ENCODE measurements at places on chromosomes 4 and X. TPM values are rescaled to one million over a fixed set of nuclear protein-coding genes. Genes with fewer than 3 reads are reported as not detected.

DNA sequence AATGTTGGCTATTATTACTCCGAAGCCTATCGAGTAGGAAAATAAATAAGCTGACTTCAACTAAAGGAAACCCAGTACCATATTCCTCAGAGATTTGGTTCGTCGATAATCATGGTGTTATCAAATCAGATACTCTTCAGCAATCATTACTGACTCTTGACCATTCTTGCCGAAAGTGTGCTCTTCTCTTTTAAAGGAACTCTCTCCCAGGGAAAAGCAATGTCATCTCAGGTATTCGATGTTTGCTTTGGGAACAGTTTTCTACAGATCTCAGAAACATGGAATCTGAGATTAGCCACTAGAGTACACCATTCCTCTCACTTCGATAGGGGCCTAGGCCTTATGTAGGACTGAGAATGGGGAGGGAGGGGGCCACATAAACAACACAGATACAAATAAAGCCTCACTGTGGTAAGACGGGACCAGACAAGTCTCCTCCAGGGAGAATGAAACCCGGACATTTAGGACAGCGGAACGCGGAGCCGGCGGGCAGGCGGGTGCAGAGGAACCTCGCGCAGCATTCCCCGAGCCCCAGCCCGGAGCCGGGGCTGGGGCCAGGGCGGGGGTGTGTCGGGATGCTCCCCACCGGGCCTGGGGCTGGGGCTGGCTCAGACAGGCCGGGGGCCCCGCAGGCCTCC, 581 bp downstream of the DNAJB14 start:
- DNase-seq = peak; percentile 64

GRCh38 chr4:15215109-15215508, 212.7 kb upstream of the C1QTNF7 start:
- no peak for DNase-seq

ATP7A gene
- total RNA-seq = 18.2 TPM

DNA sequence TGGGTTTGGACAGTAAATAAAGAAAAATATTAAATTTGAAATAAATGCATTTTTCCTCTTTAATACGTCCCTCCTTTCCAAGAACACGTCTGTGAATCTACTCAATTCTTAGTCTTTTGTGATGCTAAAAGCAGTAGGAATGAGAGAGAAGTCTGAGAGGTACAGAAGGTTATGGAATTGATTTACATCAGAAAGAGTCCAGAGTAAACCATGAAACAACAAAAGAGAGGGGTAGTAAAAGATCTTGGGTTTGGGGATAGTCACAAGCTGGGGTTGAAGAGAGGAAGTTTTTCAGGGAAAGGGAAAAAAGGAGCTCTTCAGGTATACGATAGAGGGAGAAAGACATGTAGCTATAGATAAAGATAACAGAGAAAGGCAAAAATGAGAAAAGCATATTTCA, 215.4 kb downstream of the RAB28 start:
- no peak for DNase-seq

GRCh38 chr4:86876894-86877685, 15.1 kb downstream of the C4orf36 start:
- no peak for DNase-seq

NLGN4X gene
- total RNA-seq = 23.5 TPM

DNA sequence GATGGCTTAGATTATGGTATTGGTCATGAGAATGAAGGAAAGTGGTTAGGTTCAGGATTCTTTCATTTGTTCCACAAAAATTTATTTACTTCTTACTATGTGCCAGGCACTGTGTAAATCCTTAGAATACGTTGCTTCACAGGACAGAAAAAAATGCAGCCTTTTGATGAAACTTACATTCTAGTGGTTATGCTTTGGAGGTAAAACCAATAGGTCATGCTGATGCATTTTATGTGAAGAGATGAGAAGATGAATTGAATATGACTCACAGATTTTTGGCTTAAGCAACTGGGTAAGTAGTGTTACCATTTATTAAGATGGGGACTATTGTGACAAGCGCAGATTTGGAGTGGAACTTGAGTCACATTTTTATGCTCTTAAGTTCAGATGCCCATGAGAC, 165.3 kb downstream of the GLRA2 start:
- no peak for DNase-seq

- DNase-seq = no peak
These were observed 58.6 kb upstream of the CAMK2D start for GRCh38 chr4:113820108-113820507.

- no peak for DNase-seq
These were observed 4.6 kb upstream of the KANTR start for GRCh38 chrX:53089224-53089842.

NXF2 gene
- total RNA-seq = not detected

LRIT3 gene
- total RNA-seq = 0.16 TPM

FRMD7 gene
- total RNA-seq = 0.18 TPM

DNA sequence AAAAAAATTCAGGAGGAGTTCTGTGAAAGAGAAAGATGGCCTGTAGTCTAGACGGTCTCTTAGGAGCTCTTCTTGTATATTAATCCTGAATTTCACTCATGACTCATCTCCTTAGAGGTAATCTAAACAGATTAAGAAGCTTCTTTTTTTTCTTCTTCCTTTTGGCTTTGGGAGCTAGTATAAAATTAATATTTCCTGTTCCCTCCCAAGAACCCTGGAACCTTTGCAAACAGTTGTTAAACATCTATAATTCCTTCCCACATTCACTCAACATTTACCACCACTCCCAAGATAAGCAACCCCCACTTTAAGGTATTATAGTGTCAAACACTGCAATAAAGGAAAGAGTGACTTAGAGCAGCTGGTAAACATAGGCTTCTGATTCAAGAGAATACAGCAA, 146.4 kb upstream of the EDNRA start:
- DNase-seq = no peak

DNA sequence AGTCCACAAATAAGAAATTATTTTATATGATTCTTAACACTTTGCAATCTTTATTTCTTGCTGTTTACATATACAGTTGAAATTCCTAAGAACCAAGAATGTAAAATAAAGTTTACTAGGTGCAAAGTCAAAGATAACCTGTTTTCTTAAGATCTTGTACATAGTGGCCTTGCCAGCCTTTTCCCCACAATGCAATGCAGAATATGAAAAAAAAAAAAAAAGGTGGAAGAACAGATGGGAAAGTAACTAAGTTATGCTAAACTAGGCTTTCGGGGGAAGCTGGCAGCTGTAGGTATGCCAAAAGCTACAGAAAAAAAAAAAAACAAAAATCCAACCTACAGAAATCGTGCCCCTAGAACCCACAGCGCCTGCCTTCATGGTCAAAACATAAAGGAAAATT, 1588.4 kb downstream of the STIM2 start:
- DNase-seq = no peak

DNA sequence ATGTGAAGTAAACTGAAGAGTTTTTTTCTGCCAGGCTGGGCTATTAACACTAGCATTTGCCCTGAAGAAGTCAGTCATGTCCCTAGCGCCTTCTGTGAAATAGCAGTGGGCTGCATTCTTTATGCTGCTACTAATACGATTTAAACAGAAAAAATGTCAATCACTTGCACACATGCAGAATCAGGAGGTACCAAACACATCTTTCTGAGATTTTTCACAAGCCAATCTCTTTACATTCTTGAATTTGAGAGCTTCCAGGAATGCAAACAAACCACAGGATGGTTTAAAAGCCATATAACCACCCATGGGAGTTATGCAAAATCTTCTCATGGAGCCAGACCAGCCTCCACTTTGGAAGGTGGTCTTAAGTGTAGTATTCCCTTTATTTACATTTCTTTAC, 220.1 kb downstream of the IQCM start:
- no peak for DNase-seq

GC gene
- not detected for total RNA-seq

DNA sequence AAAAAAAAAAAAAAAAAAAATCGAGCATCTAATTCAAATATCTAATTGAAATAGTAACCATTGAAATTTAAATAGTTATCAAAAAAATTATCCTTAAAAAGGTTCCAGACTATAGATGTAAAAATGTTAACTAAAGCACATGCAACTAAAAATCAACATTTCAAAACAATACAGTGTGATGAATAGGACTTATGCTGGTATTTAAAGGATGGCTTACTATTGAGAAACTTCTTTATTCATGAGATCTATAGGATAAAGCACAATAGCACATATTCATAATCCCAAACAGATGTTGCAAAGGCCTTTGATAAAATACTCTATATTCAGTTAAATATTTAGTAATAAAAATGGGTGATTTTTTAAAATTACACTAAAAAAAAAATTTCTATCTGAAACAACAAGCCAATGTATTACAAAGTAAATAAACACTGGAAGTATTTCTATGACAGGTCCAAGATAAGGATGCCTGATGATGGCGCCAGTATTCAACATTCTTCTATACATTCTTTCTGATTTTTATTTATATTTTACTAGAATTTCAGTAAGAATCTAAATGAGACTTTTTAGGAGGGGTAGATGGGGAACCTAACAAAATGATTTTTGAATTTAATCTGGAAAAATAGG, 26.3 kb downstream of the DCLK2 start:
- DNase-seq = no peak

DNA sequence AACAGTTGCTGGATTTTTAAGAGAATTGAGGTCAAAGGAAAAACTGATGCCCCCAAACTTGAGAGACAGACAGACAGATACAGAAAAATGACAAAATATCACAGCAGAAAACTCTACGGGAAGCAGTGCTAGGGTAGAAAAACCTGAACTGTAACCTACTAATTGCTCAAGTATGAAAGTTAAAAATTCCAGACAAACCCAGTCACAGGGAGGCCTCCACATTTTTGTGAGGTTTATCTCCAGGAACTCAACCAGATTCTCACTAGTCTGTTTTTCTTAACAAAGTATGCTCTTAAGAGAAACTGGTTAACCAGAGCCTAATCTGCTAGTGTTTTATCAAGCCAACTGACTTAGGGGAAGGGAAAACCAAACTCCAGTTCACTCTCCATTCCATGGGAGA, 19.9 kb upstream of the PPP3CA start:
- no peak for DNase-seq

PFKFB1 gene
- total RNA-seq = 1.1 TPM

DNA sequence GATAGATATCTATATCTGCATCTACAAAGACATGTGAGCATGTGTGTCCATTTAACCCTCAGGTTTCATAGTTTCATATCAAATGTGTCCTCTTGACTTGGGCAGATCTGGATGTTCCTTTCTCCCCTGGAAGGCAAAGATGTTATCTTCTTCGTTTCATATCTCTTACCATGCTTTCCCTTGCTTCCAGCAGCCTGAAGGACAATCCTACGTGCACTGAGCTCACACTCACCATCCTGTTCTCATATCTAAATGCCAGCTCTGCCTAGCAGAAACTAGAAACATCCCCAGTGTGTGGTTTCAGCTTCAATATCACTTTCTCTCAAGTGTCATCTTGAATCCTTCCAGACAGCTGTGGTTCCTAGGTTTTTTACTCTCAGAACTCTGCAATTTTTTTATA, 66.2 kb downstream of the ZAR1 start:
- no peak for DNase-seq

GLOD5 gene
- total RNA-seq = not detected

GRCh38 chr4:153366486-153366885, 22.0 kb downstream of the MND1 start:
- no peak for DNase-seq

DNA sequence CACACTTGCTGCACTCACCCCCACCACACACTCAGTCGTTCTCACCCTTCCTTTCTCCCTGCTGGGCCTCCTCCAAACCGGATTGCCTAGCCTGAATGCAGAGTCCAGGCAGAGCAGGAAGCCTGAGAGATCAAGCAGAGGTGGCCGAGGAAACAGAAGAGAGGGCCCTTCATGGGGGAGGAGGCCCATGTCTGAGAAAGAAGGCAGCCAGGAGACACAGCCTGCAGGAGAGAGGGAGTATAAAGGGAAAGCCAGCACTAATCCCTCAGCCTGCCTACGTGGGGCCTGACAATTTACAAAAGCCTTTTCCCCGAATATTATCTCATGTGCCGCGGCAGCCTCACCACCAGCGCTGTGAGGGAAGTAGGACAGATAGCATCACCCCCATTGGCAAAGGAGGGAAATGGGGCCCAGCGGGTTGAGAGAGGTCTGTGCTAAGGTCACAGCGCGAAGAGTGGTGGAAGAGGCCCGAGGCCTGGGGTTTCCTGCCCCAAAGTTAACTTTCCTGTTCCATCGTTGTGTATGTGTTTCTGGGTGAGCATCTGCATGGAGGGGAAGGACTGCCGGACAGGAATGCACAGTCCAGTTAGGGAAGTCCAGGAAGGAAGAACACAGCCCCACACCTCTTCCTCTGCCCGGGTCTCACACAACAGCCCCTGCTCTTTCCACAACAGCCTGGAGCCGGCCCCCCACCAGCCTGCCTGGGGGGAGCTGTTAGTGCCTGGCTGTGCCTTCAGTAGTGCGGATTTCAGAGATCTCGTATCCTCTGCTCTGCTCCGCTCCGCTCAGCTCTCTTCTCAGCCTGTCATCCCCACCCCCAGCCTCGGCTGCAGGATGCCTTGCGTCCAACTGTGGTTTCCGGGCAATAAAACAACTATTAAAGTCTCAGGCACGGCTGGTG, 50.9 kb upstream of the BCOR start:
- no peak for DNase-seq

- DNase-seq = no peak
These were observed 56.3 kb upstream of the SLC7A11 start for GRCh38 chr4:138298431-138298830.

- DNase-seq = no peak
These were observed 786.1 kb upstream of the AADAT start for GRCh38 chr4:170875868-170876267.

- DNase-seq = no peak
These were observed 68.4 kb upstream of the IQCM start for GRCh38 chr4:149884046-149884445.

GRCh38 chrX:7086384-7086783, 61.1 kb upstream of the STS start:
- no peak for DNase-seq

DNA sequence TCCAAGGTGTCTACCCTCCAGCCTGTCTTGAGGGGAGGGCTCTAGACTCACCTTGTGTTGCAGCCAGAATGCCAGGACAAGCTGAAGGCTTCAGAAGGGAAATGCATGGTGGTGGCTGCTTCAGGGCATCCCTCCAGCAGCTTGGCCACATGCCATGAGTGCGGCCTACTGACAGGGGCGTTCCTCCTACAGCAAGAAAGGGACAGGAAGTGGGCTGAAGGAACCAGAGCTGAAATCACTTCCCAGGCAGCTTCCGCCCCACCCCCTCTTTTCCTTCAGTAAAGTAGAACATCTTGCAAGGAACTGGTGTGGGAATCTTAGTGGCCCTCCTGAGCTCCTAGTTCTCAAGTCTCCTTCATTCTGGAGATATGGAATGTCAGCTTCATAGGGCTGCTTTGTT, 167.5 kb upstream of the DGKK start:
- no peak for DNase-seq

DNA sequence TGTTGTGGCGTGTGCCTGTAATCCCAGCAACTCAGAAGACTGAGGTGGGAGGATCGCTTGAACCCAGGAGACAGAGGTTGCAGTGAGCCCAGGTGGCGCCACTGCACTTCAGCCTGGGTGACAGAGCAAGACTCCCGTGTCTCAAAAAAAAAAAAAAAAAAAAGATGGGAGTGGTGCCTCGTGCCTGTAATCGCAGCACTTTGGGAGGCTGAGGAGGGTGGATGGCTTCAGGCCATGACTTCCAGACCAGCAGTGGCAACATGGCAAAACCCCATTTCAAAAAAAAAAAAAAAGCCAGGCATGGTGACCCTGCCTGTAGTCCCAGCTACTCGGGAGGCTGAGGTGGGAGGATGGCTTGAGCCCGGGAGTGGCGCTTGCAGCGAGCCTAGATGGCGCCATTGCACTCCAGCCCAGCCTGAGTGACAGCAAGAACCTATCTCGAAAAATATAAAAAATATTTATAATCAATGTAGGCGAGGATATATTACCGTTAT, 27.0 kb downstream of the EIF2S3 start:
- DNase-seq = peak; percentile 52

NKX3-2 gene
- 1.3 TPM for total RNA-seq

GRCh38 chr4:176775338-176775737, 17.4 kb downstream of the VEGFC start:
- no peak for DNase-seq

All from mesothelial cell of epicardium (in vitro differentiated cells).